Left renal pelvis (tissue), 4 donors: ENCODE measurements at places on chromosomes 5 and 9. TPM values are rescaled to one million over a fixed set of nuclear protein-coding genes. Genes with fewer than 3 reads are reported as not detected.
A peak's percentile ranks its signal among the peaks of the same experiment; 100 is the strongest.

The ZMYND19 gene
- polyA plus RNA-seq = 20.7 TPM

The ECM2 gene
- 12.6 TPM for polyA plus RNA-seq

GRCh38 chr9:15295761-15296405 lies 11.1 kb downstream of the TTC39B start:
- DNase-seq = peak; percentile 48

GRCh38 chr5:54988817-54989216 lies 3.4 kb upstream of the ESM1 start:
- DNase-seq = no peak

DNA sequence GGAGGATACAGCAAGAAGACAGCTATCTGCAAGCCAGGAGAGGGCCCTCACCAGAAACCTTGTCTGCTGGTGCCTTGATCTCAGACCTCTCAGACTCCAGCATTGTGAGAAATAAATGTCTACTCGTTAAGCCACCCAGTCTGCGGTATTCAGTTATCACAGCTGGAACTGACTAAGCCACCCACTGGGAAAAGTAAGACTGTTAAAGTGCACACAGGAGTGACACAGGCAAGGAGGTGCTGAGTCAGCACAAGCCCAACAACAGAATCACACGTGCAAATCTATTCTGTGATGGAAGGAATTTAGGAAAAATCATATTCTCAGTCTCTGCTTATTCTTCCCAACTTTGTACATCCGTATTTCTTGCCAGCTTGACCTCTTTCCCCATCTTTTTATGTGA lies 200.0 kb downstream of the NR2F1-AS1 start:
- DNase-seq = no peak

DNA sequence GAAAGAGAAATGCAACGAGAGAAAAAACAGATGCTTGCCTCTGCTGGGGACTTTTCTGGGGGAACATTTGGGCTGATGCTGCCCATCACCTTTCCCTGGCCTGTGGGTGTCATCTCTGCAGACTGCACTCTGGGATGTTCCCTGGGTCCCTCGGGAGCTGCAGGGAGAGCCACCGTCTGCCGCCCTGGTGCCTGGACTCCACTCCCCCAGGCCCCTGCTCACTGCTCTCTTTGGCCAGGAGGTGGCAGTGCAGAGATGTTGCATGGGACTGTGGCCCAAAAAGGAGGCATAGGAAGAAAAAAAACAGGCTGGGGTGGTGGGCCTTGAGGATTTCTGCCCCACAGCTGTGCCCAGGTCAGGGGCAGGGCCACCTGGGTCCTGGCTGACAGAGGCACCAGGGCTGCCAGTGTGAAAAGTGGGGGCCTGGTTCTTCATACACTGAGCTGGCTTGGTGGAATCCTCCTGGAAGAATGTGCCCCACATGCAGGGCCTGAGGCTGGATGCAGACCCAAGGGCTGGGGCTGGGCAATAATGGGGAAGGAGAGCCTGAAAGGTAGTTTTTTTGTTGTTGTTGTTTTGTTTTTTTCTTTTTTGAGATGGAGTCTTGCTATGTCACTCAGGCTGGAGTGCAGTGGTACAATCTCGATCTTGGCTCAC lies 353.6 kb downstream of the SLIT3 start:
- no peak for DNase-seq

GRCh38 chr5:116303340-116303739 lies 218.5 kb downstream of the COMMD10 start:
- DNase-seq = no peak

GRCh38 chr9:132873403-132873802 lies 4.7 kb downstream of the AK8 start:
- no peak for DNase-seq

- DNase-seq = no peak
Measured at GRCh38 chr5:56908942-56909293, 478 bp upstream of the SETD9 start.

DNA sequence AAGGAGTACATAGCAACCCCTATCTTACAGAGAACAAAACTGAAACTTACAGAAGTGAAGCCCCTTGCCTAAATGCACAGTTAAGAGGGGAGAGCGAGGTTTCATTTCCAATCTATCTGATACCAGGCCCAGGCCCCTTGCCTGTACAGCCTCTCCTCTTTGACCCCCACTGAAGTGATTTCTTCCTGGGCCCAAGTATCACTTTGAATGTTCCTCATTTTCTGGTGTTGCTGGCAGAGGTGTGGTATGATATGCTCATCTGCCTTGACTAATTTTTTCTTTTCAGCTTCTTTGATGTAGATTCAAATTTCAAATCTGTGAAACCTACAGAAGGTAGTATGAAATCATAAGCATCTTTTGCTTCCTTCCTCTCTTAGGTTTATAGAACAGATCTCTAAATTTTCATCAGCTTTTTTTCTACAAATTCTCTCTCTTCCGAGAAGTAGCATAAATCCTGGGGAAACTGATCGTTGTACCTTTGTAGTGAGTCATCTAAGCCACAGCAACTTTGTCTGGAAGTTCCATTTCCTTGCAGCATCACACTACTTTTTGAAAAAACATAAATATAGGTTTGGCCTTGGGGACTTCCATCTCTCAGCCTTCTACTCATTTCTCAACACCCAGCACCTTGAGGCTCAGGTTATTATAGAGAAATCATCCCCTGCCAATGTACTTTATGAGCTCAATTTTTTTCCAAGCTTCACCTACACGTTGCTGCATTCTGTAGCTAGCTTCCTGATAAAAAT lies 402.4 kb upstream of the PTGER4 start:
- no peak for DNase-seq

GRCh38 chr9:113220467-113221002 lies 542 bp downstream of the FKBP15 start:
- DNase-seq = no peak
